ENCODE measurements at places on chromosomes 2 and 18.

GRCh38 chr18:3472681-3473544 lies 22.9 kb downstream of the TGIF1 start:
- DNase-seq, result no peak

DNA sequence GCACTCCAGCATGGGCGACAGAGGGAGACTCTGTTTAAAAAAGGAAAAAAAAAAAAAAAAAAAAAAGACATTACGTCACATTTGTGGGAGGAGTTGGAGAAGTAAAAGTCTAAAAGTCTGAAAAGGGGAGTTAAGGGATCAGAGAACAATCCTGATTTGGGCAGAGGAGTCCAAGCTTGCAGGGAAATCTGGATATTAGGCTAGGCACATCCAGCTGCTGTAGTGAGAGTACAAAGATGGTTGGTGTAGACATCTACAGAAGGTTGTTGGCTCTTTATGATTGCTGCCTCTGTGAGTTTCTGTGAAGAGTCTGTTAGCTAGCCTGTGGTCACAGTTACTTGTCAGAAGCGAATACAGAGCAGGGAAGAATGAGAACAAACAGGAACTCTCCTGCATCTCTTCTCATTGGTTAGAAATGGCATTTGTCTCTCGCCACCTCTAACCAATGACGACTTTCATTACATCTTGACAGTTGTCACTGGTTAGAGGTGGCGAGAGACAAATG lies 3.3 kb upstream of the OSBPL6 start:
- no peak for DNase-seq

- no peak for DNase-seq
Observed at GRCh38 chr2:127575185-127575765, 39.8 kb downstream of the MYO7B start.

GRCh38 chr2:217803653-217803960 lies 199.2 kb downstream of the TNS1 start:
- no peak for DNase-seq

- no peak for DNase-seq
Observed at GRCh38 chr18:9742524-9743131, 34.5 kb downstream of the RAB31 start.
